Parietal lobe (tissue), 2 donors: ENCODE measurements at places on chromosomes 13 and 19. TPM values are rescaled to one million over a fixed set of nuclear protein-coding genes. Genes with fewer than 3 reads are reported as not detected.

C19orf38 gene
- total RNA-seq = 0.63 TPM

ZNF709 gene
- 32.6 TPM for total RNA-seq

OR7G1 gene
- total RNA-seq = not detected

NTF4 gene
- total RNA-seq = not detected

HSH2D gene
- not detected for total RNA-seq

MAG gene
- total RNA-seq = 0.31 TPM

AMER2 gene
- 153 TPM for total RNA-seq
